ENCODE measurements at places on chromosomes 5 and 9. TPM values are rescaled to one million over a fixed set of nuclear protein-coding genes. Genes with fewer than 3 reads are reported as not detected.
A peak's percentile ranks its signal among the peaks of the same experiment; 100 is the strongest.

The SLC34A3 gene
- 0.13 TPM for total RNA-seq

The PDGFRB gene
- 7.9 TPM for total RNA-seq

The ACTBL2 gene
- not detected for total RNA-seq

The SH3GLB2 gene
- total RNA-seq = 65.7 TPM

The CARD9 gene
- 0.96 TPM for total RNA-seq

The SPINK7 gene
- total RNA-seq = not detected

The KIF20A gene
- 66.9 TPM for total RNA-seq

The SGCD gene
- total RNA-seq = 0.32 TPM

The ENTR1 gene
- 103 TPM for total RNA-seq

The LSM11 gene
- total RNA-seq = 5.4 TPM

DNA sequence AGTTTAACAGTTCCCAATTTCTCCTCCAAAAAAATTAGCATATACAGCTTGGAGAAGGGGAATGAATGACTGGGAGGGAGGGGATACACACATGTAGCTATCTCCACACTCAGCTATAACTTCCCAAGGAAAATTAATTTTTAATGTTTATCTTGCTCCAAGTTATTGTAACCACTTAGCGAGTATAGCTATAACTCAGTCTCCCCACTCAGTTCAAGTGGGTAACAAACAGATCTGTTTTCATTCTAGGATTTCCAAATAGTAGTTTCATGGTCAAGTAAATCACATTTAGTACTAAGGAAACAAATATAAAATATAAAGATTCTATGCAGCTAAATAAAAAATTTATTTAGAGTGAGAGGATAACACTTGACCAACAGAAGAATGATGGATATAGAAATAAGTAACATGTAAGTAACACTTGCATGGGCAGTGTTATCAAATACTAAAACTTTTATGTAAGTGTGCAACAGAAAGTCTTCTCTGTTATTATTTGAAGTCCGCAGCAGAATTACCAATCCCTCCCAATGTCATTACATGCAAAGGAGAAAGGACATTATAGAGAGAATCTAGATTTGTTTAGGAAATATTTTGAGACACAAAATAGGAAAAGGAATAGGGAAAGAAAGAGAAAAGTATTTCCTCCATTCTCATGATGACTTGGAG is 10.2 kb upstream of the NFIB start:
- DNase-seq = no peak

- no peak for DNase-seq
These were observed 949.7 kb upstream of the NUDT12 start for GRCh38 chr5:104512063-104512825.

- DNase-seq = no peak
These were observed 3.2 kb downstream of the MAP3K1 start for GRCh38 chr5:56818450-56819037.

- no peak for DNase-seq
These were observed 1.9 kb downstream of the FBXO10 start for GRCh38 chr9:37574241-37574721.

- no peak for DNase-seq
These were observed 34.7 kb upstream of the JMY start for GRCh38 chr5:79201206-79201605.

DNA sequence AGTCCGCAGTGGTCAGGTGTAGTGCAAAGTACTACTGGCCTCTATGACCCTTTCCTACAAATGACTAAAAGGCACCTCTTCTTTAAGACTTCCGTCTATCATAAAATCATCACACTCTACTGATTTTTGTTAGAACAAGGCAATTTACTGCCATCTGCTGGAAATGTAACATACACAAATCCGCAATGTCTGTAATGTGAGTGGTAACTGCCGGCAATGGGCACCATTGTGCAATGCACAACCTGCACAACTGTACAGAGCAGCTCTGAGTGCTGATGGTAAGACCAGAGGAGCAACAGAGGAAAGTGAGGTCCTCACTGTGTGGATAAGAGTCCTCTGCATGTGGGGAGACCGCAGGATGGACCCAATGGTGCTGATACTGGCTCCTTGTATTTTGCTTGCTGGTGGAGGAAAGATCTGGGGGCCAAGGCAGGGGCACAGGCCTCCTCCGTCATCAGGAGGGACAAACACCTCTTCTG is 103.7 kb downstream of the ATPSCKMT start:
- DNase-seq = no peak

- DNase-seq = no peak
These were observed 90.1 kb downstream of the STARD4 start for GRCh38 chr5:111422245-111422644.

- no peak for DNase-seq
These were observed 81.1 kb downstream of the MAT2B start for GRCh38 chr5:163586531-163586956.

GRCh38 chr5:58077416-58077815 is 382.5 kb downstream of the PLK2 start:
- DNase-seq = no peak

DNA sequence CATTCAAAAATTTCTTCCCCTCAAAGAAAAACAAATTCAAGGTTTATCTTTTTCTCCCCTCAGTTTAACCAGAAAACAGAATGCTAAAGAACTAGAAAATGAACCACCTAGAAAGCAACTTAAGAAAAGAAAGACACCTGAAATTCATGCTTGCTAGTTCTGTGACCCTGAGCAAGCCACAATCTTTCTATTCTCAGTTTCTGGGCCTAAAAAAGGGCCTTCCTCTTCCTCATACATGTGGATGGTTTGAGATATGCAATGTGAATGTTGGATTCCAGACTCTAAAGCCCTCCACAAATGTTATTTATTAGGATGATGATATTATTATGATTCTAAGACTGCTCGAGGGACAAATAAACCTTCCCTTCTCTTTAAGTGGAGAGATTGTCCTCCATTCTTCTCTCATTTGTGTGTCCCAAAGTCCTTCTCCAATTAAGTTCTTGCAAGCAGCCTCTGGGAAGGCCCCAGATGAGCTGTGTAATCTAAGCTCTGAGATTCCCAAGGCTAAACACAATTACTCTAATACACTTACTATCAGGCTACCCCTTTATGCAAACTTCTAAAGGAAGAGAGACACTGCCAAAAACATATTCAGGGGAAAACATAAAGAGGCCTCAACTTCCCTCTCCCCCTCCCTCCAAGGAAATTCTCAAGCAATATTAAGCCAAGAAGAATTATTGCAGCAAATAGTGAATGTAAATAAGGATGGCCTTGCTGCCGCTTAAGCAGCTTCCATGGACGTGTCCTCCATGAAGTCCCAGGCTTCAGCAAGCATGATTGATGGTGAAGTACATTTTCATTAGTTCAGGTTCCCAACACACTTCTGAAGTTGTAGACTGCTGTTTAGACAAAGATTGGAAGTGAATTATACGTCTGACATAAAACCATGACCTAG is 80.2 kb downstream of the PRKACG start:
- no peak for DNase-seq

- DNase-seq = no peak
These were observed 12.7 kb downstream of the OCLN start for GRCh38 chr5:69505306-69505705.

GRCh38 chr5:2848619-2849018 is 97.1 kb upstream of the IRX2 start:
- no peak for DNase-seq

GRCh38 chr9:5455181-5455580 is 4.8 kb downstream of the CD274 start:
- no peak for DNase-seq

DNA sequence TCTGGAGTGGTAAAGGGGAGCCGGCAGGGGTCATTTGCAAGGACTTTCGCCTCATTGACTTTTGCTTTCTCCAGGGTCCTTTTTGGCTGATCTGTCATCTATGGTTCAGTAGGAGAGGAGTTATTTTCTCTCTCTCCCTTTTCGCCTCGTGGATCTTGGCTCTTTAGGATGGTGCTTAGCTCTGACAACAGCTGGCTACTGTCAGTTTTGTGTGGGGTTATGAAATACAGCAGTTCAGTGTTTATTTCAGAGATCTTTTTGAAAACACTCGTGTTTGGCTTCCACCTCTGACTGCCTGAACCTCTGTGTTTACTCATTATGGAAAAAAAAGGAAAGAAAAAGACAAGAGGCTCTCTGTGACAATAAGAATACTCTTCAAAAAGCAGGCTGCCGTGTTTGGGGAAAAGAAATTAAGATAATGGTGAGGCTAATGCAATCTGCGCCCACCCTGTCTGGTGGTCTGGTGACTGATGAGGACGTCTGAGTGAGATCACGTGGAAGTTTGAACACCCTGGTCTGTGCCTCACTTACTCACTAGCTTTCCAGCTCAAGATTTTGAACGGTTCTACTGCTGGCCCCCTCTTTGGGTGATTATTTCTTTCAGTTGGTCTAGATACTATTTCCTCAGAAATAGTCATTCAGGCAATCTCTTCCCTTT is 567.7 kb downstream of the CAAP1 start:
- no peak for DNase-seq

- DNase-seq = no peak
These were observed 219.5 kb upstream of the RASA1 start for GRCh38 chr5:87048156-87048555.

- no peak for DNase-seq
These were observed 16.2 kb upstream of the GPBP1 start for GRCh38 chr5:57157666-57158065.

- peak; percentile 66 for DNase-seq
These were observed at the start of gene OLFML2A for GRCh38 chr9:124776954-124777648. OLFML2A (plus strand) TSS chr9:124777133; CDS start chr9:124777271, 138 bp downstream.

GRCh38 chr9:91162311-91162710 is 199.4 kb downstream of the AUH start:
- DNase-seq = no peak

DNA sequence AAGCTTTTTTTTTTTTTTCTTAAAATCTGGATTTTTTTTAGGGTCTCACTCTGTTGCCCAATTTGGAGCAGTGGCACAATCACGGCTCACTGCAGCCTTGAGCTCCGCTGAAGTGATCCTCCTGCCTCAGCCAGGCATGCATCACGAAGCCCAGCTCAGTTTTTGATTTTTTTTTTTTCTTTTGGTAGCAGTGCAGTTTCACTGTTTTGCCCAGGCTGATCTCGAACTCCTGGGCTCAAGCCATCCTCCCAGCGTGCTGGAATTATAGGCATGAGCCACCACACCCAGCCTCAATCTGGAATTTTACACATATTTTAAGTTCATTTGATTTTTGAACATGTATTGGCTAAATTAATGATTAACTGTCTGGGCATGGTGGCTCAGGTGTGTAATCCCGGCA is 36.3 kb downstream of the TRIO start:
- DNase-seq = no peak

GRCh38 chr5:67196537-67197059 is at the start of gene CD180:
CD180 (minus strand) TSS chr5:67196799; CDS start chr5:67196641, 158 bp downstream.
- no peak for DNase-seq

- DNase-seq = no peak
These were observed 102.2 kb upstream of the SPRY4 start for GRCh38 chr5:142427015-142427364.

DNA sequence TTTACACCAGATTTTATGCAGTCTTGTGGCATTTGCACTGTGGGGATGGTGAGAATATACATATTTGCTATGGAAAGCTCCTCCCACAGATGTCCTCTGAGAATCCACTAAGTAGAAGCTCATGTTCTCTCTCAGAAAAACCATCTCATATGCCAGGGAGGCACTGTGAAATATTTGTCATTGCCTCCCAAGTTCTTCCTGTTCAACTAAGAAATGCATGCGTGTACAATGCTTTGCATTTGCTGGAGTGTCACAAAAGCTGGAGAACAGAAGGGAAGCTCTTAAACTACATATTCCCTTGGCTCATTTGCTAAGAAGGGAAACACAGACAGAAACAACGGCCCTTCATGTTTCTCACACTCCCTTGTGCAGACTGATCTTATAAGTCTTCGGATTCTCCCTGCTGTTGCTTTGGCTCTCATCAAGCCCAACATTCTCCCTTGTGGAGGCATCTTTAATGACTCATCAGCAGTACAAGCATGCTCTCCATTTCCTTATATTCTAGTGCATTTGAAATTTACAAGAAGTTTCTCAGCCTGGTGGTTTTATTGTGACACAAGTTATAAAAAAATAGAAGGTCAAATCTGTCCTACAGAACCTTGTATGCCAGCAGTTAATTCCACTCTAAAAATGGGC is 220.6 kb downstream of the TRIM36 start:
- DNase-seq = no peak

GRCh38 chr9:75658301-75658905 is 232.1 kb upstream of the PCSK5 start:
- DNase-seq = no peak

DNA sequence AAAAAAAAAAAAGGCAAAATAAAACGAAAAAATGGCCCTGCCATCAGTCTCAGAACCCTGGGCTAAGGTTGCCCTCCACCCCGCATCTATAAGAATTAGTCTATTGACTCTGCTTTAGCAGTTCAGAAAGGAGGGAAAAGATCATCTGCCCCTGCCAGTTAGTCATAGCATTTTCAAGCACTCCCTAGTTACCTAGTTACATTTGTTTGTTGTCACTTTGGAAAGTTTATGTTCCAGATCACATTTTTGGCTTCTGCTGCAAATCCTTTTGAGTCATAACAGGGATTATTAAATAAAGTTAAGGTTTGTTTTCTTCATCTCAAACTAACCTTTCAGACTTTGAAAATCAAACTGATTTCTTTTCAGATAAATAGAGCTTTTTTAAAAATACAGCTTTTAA is 52.1 kb downstream of the AQP7 start:
- no peak for DNase-seq

DNA sequence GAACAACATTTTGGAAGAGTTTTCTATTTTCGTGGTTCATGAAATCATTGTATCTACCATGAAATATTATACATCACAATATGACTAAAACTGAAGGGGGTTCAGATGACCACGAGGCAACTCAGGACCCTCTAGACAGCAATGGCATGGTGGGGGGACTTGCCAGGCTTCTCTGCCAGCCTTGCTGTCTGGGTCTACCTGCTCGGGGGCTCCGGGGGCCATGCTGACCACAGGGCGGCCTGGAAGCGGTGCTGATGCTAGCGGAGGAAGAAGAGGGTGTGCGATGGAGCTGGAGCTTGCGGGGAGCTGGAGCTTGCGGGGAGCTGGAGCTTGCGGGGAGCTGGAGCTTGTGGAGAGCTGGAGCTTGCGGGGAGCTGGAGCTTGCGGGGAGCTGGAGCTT is 89.2 kb upstream of the IRX4 start:
- no peak for DNase-seq

DNA sequence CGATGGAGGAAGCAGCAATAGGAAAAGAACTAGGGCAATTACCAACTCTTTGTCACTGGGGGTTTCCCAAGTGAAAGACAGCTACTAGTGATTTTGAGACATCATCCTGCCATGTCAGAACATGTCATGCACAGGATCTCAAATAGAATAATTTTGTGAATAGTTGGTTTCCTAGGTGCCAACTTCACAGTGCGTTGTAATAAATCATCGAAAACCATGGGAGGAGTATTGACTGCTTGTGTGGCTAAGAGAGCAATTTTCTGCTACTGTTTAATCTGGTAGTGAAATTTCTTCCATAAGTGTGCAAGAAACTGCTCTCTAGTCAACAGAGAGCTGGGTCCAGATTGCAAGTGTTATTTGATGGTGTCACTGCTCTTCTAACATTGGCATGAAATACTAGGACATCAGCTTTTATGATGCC is 168.6 kb downstream of the NNT start:
- no peak for DNase-seq

DNA sequence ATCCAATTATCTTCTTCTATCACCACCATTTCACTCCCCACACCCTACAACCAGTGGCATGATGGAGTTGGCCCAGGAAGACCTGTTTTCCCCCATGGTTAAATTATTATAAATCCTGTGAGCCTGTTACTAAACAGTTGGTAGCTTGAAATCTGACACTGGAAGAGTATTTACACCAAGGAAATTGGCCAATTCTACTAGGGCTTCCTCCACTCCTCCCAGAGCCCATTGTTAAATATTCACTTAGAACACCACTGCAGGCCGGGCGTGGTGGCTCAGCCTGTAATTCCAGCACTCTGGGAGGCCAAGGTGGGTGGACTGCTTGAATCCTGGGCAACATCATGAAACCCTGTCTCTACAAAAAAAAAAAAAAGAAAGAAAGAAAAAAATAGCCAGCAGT is 32.4 kb upstream of the CKS2 start:
- no peak for DNase-seq
